ENCODE measurements at places on chromosomes 1 and 21.

- DNase-seq: no peak
These were observed 18.4 kb upstream of the ELK4 start for GRCh38 chr1:205650241-205650640.

DNA sequence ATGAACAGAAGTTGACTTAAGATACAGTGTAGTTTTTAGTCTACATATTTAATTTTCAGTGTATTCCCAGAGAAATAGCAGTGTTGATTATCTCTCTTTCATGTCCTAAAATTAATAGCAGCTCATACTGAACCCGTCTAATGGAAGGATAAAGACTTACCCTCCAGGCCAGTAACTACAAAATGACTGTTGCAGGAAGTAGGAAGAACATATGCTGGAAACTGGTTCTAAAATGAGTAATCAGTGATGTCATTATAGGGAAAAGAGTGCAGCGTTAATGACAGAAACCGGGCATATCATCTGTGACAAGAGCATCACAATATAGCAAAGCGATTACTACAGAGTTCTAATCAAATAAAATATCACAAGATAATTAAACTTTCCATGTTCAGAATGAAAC lies 385.5 kb downstream of the SMYD3 start:
- no peak for DNase-seq

GRCh38 chr1:226293553-226293920 lies 15.4 kb downstream of the LIN9 start:
- DNase-seq: no peak

GRCh38 chr1:155277902-155278688 lies 832 bp downstream of the HCN3 start:
- peak; percentile 59 for DNase-seq

- DNase-seq: no peak
These were observed 381.0 kb downstream of the TTLL7 start for GRCh38 chr1:83617883-83618282.

DNA sequence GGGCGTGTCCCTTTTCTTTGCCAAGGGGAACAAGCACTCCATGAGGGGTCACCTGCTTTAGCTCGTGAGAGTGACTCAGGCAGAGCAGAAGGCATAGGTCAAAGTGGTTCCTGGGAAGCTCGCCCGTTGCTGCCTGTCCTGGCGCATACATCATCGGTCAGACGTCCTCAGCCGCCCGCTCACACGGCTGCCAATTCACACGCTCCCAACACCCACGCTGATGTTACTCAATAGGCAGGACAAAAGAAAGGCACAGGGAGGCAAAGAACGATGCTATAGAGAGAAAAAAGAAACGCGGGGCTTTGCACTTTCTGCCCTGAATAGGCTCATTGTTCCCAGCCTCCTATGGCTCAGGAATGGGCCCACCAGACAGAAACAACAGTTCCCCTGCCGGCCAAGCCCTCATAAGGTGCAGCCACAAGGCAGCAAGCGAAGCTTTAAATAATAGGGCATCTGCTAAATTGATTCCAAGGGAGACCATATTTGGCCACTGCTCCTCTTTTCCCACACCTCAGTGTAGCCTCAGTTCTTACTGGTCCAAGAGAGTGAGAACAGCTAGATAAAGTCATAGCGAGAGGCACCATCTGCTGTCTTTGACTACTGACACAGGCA lies 38.7 kb downstream of the VTCN1 start:
- DNase-seq: no peak

DNA sequence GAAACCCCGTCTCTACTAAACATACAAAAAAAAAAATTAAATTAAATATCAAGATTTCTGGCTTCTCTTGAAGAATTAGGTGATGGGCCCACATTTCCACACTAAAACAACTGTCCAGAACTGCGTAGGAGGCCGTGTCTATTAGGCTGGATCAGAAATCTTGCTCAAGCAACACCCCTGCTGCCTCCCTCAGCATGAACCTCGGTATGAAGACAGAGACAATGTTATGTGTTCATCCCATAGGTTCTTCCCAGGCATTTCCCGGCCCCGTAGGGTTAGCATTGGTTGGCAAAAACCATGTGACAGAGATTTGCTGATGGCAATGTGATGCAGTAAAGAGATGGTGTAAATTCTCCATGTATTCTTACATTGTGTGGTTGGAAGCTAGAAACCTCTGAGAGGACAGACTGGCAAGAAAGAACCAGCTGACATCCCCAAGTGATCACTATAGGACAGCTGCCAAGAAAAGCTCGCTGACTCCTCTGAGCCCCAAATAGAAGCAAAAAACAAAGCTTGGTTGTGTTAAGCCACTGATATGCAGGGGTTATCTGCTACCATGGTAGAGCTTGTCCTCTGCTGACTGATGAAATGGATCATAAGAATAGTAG lies 34.5 kb downstream of the EBNA1BP2 start:
- no peak for DNase-seq

GRCh38 chr1:168007691-168008090 lies 70.8 kb upstream of the MPC2 start:
- no peak for DNase-seq

- no peak for DNase-seq
These were observed 114.5 kb downstream of the HIVEP3 start for GRCh38 chr1:41804176-41804575.

- DNase-seq: no peak
These were observed 10.0 kb upstream of the C1orf115 start for GRCh38 chr1:220680085-220680687.

DNA sequence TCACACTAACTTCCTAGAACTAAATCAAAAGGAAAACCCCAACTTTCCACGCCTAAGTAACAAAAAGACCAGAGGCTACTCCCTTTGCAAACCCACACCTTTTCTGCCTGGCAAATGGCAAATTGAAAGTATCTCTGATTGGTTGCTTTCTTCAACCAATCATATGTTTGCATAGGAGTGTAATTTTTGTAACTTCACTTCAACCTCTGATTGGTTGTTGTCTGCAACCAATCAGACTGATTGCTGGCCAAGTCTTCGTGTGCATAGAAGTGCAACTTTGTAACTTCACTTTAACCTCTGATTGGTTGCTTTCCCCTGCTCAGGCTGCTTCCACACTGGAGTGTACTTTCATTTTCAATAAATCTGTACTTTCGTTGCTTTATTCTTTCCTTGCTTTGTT lies 36.9 kb upstream of the PADI2 start:
- no peak for DNase-seq

DNA sequence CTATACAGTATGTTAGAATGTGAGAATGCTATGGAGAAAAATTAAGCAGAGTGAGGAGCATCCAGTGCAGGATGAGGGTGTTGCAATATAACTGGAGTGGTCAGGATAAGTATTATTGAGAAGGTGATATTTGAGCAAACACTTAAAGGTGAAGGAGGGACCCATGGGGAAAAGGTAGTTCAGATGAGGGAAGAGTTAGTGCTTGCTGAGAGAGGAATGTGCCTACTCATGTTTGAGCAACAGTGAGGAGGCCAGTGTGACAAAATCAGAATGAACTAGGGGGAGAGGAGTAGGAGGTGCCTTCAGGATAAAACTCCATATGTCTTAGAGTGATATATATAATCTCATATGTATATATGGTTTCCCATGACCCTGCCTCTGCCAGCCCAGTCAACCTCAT lies 6.2 kb upstream of the TRIM45 start:
- no peak for DNase-seq

GRCh38 chr1:21027805-21028204 lies 148.9 kb downstream of the EIF4G3 start:
- no peak for DNase-seq

DNA sequence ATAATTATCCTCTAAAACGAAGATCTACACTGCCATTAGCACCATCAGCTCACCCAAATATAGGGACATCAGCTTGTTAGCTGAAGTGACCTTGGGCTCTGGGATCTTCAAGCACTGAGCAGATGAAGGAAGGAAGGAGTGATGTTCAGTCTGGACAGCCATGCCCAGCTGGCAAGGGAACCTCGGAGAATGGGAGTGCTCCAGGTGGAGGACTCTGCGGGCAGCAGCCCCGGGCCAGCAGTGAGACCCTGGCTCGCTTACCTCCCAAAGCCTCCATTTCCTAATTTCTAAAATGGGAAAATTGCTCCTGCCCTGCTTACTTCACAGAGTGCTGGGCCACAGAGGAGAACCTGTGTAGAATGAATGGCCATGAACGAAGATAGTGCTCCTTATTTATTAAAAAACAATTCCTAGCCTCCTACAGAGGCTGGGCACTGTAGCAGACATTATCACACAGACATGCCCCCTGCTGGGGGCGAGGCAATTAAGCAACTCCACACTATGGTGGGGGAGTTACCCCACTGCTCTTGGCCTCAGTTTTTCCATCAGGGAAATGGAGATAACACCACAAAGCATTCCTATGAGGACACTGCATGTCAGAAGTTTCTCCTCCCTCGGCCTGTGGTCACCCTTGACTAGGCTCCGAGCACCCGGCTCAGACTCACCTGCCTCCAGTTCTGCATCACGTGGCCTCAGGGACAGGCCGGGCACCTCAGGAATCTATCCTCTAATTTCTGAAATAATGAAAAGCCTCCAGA lies 117.6 kb downstream of the KCNN3 start:
- no peak for DNase-seq

GRCh38 chr1:7570311-7570710 lies 200.8 kb upstream of the VAMP3 start:
- no peak for DNase-seq

DNA sequence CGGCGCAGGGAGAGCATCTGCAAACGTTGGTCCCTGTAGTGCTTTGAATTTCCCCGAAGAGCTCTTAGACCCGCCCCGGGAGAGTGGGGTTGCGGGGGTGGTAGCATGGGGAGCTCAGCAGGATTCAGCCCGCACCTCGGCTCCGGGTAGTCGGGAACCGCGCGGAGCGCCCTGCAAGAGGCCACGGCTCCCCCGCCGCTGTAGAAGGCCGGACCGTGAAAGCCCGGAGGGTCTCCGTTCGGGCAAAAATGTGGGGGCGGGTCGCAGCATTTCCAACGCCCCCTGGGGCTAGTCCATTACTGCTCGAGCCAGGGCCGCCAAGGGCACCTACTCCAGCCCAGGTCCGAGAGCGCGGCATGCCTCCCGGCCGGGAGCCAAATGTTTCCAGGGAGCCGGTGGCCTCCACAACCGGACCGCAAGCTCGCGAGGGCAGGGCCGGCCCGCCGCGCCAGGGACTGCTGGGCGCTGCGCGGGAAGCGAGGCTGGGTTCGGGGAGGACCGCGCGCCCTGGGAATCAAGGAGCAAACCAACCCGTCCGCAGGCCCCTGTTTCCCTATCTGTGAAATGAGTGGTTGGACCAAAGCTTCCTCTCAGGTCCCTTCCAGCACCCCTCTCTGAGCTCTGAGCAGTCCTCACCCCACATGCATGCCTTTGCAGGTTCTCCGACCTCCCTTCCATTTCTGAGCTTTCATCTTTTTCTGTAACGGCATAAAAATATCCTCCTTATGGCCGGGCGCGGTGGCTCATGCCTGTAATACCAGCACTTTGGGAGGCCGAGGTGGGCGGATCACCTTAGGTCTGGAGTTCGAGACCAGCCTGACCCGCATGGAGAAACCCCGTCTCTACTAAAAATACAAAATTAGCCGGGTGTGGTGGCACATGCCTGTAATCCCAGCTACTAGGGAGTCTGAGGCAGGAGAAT lies 775 bp upstream of the TMEM63A start:
- no peak for DNase-seq

DNA sequence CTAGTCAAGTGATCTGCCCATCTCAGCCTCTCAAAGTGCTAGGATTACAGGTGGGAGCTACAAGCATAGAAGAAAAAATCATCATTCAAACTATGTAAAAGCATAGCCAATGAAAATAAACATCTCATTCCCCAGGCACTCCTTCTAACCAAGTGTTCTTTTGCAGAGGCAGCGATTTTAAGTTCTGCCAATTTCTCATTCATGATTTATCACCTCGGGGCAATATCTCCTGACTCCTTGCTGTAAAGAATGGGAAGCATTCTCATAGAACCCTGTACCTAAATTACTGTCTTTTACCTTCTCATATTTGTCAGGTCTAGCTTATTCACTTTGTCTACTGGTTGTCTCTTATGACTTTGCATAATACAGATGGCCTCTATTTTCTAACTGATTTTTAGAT lies 32.5 kb upstream of the IVNS1ABP start:
- DNase-seq: no peak

GRCh38 chr1:199044191-199044590 lies 405.4 kb downstream of the PTPRC start:
- no peak for DNase-seq

- no peak for DNase-seq
These were observed 36.7 kb upstream of the THEM4 start for GRCh38 chr1:151945725-151946722.

DNA sequence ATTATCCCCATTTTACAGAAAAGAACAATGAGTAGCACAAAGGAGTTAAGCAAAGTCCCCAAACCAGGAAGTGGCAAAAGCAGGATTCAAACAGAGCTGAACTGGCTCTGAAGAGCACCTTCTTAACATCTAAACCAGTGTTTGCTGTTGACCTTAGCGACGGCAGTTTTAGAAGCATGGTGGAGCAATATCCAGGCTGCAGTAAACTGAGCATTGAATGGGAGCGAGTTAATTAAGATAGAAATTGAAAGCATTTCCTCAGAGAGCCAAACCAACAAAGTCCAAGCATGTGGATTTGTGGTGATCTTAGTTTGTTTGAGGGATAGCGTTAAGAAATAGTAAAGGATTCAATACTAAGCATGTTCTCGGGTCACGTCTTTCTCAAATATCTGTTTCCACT lies 13.4 kb upstream of the ZNF281 start:
- no peak for DNase-seq

GRCh38 chr1:245480393-245481120 lies 325.8 kb downstream of the KIF26B start:
- no peak for DNase-seq

All from activated naive CD4-positive, alpha-beta T cell (primary cell).